ENCODE measurements at places on chromosomes 4 and X.

GRCh38 chr4:162442128-162442527 lies 278.3 kb upstream of the FSTL5 start:
- DNase-seq: no peak

- DNase-seq: no peak
Observed at GRCh38 chrX:137707348-137707747, 141.4 kb downstream of the ZIC3 start.

DNA sequence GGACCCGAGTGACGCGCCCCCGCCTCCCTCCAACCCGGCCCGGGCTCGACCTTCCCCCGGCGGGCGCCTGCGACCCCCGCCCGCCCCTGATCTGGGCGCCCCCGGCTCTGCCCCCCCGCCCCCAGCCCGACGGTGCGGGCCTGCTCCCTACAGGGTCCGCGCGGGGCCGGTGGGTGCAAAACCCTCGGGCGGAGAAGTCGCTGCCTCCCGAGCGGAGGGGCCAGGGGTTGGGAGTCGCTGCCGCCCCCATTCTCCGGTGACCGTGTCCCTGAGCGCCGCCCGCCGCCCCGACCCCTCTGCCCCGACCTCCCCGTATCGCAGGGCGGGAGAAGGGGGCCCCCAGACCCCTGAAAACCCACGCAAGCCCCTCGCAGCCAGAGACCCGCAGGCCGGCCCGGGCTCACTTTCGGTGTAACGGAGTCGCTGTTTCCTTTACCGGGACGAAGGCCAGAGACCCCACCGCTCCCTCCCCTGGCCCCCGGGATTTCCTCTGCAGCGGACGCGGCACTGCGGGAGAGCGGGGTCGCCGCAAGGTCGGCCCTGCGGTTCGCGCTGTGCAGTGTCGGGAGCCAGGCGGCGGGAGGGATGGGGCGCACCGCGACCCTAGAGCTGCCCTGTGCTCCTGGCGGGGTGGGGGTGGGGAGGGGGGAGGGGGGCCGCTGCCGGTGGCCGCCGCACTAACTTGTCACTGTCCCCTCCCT lies 729 bp upstream of the CPLX1 start:
- DNase-seq: no peak

DNA sequence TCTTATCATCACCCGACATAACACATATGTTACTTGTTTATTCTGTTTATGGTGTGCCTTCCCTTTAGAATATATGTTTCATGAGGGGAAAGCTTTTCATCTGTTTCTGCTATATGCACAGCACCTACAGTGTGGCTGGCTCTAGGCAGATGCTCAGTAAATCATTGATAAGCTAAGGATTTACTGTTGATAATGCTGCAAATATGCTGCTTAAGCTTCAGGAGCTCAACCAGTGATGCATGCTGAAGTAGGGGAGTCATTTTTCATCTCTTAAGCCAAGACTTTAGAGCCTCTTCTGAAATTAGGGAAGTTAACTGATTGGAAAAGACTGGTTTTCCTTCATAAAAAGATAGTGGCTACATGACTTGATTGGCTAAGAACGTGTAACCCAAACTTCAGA lies 16.4 kb downstream of the FAT4 start:
- DNase-seq: no peak

DNA sequence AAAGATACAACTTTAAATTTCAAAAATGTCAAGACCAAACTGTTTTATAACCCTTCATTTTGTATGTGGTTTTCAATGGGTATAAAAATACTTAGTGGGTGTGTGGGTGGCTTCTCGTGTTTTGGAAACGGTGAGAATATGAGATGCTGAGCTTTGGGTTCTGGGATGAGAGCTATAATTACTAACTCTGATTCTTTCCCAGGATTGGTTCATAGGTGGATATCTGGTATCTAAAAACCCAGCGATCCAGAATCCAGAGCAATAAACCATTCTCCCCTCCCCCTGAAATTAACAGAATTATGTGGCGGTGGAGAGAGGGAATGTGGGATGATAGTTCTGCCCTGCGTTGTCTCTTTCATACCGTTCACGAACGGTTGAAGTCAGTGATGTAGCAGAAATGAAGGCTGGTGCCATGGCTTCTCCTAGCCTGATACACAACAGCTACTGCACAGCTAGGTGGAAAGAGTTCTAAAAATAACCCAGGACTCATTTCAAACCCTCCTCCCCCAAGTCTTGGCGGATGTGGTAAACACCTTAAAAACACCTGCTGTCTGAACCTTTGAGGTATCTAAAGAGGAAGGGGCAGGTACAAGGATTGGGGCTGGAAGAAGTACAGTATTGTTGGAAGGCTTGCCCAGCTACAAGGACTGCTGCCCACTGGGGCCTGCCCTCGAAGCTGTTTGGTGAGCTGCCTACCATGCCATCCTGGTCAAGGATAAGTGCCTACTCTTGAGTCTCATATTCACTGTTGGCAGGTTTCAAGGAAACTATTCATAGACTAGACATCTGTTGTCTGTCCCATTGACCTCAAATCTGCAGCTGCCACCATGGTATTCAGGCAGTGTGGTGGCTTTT lies 44.5 kb downstream of the SEPTIN11 start:
- peak; percentile 99 for DNase-seq

- no peak for DNase-seq
Observed at GRCh38 chr4:131258361-131258760, 1890.7 kb upstream of the PCDH10 start.

- no peak for DNase-seq
Observed at GRCh38 chrX:27924261-27924660, 57.0 kb downstream of the DCAF8L1 start.

- DNase-seq: no peak
Observed at GRCh38 chr4:189823591-189823990, 117.1 kb upstream of the FRG1 start.

GRCh38 chr4:144666539-144667175 lies 20.7 kb downstream of the HHIP start:
- DNase-seq: no peak

GRCh38 chr4:127203562-127204200 lies 429.1 kb upstream of the INTU start:
- no peak for DNase-seq

GRCh38 chr4:41878170-41878969 lies 56.9 kb upstream of the TMEM33 start:
- DNase-seq: no peak

DNA sequence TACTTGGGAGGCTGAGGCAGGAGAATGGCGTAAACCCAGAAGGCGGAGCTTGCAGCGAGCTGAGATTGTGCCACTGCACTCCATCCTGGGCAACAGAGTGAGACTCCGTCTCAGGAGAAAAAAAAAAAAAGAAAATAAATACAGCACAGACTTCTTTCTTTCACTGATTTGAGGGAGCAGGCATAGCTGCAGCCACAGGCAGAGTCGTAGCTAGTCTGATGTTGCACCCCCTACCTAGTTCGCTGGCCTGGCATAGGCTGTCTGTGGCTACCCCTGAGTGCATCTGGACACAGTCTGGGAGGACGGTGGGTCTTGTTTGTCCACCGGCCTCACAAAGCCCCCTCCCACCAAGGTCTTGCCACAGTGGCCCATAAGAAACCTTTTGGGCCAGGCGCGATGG lies 21.4 kb downstream of the IL3RA start:
- DNase-seq: no peak

- DNase-seq: no peak
Observed at GRCh38 chr4:147151763-147152162, 206.1 kb upstream of the TTC29 start.

GRCh38 chr4:10460313-10461047 lies 3.3 kb upstream of the ZNF518B start:
- no peak for DNase-seq

DNA sequence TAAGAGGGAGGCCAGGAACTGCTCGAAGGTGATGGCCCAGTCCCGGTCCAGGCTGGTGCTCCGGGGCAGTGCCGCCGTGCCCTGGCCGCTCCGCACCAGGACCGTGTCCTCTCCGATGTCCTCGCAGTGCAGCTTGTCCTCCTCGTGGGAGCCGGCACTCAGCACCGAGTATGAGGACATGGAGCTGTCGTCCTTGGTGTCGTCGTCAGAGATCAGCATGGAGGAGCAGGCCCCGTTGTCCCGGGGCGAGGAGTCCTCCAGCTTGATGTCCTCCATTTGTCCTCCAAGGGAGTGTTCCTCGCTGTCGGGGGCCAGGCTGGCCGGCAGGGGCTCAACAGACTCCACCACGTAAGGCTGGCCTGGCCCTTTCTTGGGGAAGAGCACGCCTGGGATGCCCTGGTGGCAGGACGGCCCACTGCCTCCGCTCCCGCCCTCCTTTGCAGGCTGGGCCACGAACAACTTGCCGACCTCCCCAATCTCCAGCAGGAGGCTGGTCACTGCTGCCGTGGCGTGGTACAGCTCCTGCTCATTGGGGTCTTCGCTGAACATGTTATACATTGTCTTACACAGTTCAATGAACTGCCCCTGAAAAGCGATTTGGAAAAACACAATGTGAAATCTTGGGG lies 53.7 kb upstream of the UCP1 start:
- no peak for DNase-seq

DNA sequence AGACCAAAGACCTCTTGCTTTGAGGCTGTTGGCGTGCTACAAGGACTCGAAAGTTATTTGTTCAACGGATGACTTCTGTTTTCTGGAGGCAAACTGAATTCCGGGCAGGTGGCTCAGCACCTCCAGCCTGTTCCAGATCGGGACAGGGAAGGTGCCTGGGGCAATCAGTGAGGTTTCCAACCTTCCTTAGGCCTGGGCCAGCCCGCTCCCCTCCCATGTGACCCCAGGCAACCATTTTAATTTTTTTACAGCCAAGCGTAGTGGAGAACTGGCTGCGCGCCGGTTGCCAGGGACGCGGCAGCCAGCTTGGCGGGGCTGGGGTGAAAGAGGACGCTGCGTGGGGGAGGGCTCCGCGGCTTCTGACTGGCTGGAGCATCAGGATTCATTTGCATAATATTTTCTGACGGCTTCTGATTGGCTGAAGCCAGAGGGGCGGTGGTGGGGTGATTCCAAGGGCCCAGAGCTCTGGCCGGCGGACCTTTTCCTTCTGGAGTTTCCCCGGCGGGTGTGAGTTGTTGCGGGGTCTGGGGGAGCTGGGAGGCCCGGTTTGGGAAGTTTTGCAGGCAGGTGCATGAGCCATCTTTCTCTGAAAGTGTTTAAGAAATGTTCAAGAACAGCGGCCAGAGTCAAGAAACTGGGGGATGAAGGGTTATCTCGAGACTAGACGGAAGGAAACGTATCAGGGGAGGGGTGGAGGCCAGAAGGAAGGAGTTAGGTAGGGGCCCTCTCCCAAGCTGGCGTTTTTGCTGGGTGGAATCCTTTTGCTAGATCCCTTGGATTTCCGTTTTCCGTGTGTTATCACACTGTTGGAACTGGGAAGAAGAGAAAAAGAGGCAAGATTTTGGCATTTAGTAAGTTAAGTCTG lies at the start of gene MID1IP1:
Gene MID1IP1 (plus strand): TSS at position 479 of the 865 bp plus-strand sequence. CDS start 3,488 bp downstream, outside the sequence.
- DNase-seq: peak; percentile 77

- no peak for DNase-seq
Observed at GRCh38 chr4:128450326-128451120, 162.9 kb upstream of the PGRMC2 start.

DNA sequence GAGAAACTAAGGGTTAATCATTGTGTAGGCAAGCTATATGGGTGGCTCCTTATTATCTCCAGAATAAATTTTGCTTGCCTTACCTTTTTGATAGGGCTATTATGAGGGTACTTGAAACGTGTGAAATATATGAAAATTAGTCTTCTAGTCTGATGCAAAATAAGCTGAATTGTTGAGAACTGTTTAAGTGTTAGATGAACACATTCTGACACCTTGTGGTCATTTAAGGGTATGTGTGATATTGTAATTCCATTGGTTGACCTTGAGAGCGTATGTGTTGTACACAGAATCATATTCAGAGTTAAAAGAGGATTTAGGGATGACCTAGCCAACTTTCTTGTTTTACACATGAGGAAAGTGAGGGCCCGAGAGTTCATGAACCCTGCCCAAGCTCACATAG lies 44.6 kb upstream of the LINC00632 start:
- no peak for DNase-seq

- no peak for DNase-seq
Observed at GRCh38 chr4:182320580-182320979, 77.4 kb downstream of the TENM3 start.

GRCh38 chr4:186826846-186827533 lies 103.3 kb upstream of the FAT1 start:
- DNase-seq: no peak

DNA sequence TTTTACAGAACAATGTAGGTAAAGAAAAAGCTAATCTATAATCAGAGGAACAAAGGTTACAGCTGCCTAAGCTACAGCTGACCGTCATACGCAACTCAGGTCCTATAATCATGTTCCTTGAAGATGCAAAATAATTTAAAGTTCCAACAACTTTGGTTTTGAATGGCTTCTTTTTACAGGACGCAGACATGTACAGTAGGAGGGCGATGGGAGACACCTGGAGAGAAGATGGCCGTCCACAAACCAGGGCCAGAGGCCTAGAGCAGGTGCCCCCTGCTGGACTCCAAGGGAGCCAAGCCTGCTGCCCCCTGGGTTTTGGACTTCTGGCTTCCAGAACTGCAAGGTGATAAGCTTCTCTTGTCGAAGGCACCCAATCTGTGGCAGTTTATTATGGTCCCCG lies 10.6 kb downstream of the HGFAC start:
- DNase-seq: no peak

DNA sequence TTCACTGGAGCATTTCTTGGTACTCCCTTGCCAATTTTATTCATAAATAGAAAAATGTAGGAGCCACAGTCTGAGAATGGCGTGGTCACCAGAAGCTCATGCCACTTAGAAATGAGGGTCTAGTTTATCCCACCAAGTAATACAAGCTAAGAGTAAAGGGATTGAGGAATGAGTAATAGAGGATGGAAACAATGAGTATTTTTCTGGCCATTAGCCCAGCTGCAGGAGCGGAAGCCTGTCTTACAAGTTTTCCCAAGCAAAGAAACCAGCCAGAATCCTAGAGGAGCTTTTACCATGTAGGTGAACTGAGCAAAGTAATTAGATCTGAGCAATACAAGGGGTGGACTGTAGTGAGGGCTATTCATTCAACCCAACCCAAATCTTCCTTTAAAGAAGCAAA lies 160.7 kb upstream of the NPY2R start:
- no peak for DNase-seq

DNA sequence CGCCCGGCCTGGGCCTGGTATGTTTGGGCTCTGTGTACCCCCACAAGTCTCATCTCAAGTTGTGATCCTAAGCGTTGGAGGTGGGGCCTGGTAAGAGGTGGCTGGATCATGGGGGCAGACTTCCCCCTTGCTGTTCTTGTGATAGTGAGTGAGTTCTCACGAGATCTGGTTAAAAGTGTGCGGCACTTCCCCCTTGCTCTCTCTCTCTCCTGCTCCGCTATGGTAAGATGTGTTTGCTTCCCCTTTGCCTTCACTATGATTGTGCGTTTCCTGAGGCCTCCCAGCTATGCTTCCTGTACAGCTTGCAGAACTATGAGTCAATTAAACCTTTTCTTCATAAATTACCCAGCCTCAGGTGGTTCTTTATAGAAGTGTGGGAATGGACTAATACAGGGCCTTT lies 53.0 kb downstream of the CHST7 start:
- DNase-seq: no peak

Measured in NCI-H1417 (cell line).